Stimulated activated CD4-positive, alpha-beta T cell treated with anti-CD3 and anti-CD28 coated beads, Interleukin-1b, Interleukin-23, amount 100 ng/mL, for 4 hours (primary cell): ENCODE measurements at places on chromosomes 7 and 10.
A peak's percentile ranks its signal among the peaks of the same experiment; 100 is the strongest.

- no peak for DNase-seq
Observed at GRCh38 chr7:134850066-134850465, 70.6 kb downstream of the CALD1 start.

DNA sequence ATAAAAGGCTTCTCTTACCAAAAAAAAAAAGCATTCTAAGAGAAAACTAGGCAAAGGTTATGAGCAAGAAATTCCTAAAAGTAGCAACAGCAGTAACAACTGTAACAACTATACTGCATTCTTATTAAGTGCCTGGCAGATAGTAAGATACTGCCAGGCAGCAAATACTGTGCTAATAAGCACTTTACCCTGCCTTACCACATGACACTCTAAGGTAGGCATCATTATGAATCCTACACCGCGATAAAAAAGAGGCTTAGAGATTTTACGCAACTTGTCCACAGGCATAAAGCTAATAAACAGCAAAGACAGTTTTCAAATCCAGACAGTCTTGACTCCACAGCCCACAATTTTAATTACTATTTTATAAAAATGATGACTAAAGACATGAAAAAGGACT lies 83.2 kb downstream of the USP6NL start:
- no peak for DNase-seq

DNA sequence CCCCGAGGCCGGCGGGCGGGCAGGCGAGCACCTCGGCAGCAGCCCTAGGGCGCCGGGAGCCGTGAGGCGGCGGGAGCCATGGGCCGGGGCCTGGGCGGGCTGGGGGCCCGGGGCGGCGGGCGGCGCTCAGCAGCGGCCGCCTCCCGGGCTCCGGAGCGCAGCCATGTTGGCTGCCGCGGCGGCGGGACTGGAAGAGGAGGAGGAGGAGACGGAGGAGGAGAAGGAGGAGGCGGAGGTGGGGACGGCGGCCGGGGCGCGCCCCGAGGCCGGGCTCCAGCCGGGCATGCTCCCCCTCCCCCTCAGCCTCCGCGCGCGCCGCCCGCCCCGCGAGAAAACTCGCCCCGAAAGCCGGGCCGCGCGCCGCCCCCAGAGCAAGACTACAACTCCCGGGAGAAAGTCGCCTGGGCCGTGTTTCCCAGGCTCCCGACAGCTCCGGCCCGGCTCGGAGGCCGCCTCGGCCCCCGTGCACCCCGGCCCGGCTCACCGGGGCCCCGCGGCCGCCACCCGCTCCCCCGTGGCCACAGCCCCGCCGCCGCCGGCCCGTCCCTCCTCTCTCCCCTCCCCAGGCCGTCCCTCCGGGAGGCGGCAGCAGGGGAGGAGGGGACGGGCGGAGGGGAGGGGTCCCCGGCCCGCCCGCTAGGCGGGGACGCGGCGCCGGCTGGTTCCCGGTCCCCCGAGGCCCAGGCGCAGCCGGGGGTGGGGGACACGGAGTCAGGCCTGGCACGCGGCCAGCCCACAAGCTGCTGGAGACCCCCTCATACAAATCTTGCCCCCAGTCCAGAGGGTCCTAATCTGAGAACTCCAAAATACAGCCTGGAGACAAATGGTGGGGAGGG lies at the start of gene DLG5:
Gene DLG5, minus strand, starts transcription at position 190 of the 836 bp plus-strand sequence. CDS start 235 bp downstream, outside the sequence.
- DNase-seq = peak; percentile 15

DNA sequence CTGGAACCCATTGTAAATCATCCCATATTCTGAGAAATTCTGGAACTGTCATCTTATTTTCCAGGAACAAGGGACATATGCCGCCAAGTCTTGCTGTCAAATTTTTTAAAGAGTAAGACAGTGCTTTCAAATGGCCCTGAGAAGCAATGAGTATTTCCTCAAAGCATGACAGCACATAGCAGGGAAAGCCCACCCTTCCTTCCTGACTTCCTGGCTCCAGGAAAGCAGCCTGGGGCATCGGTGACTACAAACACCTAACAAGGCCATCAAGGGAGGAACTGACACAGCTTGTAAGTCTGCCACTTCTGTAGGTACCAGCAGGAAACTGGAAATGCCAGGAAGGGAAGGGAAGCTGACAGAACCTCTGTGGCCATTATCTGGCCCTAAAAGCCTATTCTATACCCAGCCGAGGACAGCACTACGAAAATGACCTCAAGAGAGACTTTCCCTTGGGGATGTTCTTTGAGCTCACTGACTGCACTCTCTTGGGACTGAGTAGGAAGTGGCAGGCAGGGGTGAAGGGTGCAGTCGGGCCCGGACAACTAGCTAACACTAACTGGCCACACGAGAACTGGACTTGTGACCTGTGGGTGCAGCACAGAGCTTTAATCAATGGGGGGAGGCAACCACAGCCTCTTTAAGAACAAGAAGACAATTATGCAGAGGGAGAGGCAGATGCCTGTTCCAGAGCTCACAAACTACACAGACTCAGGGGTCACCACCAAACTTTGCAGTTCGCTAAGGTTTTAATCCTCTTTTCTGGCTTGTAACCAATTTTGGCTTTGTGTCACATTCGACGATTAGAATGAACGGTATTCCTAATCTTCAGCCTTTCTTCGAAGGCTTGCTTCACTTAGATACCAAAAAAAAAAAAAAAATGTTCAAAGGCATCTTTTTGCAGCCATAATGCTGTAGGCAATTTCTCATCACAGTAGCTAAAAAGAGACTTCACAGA lies 52.0 kb downstream of the GRB10 start:
- no peak for DNase-seq

DNA sequence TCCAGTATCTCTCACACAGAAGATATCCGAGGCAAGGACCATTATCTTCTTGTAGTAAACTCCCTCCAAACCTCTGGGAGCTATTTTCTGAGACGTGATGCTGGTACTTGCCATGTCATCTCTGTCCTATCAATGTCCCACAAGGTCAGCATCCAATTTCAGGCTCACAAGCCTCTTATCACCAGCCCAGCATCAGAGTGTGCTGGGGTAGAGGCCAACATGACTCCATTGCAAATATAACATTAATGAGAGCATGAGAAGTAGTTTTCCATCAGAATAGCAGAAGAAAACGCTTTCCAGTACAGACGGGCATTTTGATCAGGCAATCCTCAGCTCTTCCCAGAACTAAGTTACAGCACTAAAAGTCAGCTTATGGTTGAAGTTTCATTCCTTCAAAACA lies 5.6 kb downstream of the MORN4 start:
- no peak for DNase-seq

DNA sequence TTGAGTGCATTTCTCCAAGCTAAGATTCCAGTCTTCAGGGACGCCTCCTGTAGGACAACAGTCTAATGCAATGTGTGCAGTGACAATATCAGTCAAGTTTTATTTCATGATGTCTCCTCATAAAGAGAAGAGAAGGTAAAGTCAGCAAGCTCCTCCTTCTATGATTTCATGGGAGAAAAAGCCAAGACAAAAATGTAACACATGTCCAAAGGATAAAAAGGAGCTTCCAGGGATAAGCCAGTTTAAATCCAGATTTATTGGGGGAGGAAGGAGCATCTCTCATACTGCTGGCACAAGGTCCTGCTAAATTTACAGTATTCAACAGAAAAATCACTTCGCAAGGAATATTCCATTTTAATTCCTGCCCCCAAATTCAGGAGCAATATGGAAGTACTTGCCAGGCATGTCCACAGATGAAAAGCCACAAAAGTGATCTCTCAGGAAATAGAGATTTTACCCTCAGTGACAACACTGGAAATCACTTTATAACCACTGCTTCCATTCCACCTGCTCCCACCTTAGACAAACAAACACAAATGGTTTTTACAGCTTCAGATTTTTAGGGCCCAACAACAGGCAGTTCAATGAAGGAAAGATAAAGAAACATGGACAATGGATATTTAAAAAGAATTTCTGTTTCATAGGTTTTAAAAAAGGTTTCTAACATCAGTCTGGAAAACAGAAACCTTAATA lies 677.5 kb upstream of the C7orf33 start:
- no peak for DNase-seq

GRCh38 chr7:148711191-148712102 lies 12.7 kb downstream of the CUL1 start:
- DNase-seq = no peak

- peak; percentile 37 for DNase-seq
Observed at GRCh38 chr7:34823650-34824258, 165.7 kb downstream of the NPSR1 start.

DNA sequence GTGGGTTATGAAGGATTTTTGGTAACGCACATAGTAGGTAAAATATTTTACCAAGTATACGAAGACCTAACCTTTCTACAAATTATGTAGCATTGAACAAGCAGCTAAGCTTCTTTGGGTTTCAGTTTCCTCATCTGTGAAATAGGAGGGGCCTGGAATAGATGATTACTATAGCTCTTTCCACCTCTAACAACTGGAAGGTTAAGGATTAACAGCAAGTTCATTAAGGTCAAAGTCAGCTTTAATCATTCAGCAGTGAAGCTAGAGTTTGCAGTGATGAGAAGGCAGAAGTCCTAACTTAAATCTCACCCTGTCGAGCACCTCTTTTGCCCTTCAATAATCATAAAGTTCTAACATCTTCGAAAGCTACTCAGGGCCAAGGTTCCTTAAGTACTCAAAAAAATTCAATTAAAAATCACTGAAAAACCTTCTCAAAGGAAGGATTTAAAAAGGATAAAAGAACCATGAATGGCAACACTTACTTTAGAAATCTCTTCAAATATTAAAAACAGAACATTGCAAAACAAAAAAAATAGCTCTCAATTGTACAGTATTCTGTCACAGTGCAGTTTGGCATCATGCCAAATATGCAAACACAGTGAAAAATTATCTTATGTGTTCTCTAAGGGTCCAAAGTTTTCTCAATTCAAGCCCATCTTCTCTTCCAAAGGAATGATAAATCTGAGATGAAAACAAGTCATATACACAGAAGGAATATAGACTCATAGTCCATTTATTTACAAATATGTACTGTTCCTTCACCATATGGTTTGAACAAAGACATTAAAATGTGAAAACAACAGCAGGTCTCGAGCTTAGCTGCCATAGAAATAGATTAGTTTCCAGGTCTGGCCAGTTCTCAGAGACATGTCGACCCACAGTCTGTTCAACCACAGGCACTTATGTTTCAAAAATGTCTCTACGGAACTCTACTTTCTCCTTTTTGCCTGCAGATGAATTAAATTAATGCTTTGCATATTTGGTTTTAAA lies 152.0 kb upstream of the SLC13A1 start:
- DNase-seq = no peak

DNA sequence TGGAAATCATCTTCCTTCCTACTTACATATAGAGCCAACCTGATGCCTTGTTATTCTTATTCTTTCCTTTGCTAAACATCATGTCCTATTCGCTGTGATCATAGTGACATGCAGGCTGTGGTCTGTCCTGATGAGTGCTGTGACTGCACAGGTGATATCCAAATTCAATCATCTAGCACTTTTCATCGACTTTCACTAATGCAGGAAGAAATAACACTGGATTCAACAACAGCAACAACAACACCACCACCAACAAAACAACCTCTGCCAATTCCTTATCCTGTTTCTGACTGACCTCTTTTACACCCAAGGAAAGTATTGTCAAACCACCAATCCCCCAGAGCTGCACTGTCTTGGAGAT lies 203.2 kb upstream of the PHYHIPL start:
- no peak for DNase-seq

DNA sequence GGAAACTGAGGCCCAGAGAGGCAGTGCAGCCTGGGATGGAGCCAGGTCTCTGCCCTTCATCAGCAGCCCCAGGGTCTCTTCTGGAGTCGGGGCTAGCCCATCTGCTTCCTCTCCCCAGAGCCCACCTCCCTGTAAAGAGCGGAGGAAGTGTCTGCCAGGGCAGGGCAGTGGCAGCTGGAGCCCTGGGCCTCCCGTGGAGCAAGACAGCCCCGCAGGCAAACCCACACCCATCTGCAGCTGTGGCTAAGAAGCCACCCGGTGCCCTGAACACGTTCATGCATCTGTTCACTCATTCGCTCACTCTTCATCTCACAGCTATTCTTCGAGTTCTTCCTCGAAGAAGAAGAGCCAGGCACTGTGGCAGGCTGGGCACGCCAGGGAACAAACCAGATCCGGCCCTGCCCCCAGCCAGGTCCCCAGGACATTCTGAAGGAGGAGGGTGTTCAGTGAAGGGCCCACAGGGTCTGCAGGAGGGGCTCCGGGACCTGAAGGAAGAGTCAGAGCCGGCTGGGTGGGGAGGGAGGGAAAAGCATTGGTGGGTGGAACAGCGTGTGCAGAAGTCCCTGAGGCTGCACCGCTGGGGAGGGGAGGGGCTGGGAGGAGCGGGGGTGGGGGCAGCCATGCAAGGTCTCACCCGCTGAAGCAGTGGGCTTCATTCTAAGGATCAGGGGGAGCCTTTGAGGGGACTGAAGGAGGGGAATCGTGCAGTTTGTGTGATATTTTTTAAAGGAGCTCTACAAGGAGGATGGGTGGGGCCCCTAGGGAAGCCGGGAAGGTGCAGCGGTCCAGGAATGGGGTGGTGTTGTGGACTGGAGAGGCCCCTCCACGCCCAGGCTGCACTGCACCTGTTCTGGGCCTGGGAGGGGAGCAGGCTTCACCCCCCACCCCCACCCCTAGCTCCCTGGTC lies 99.1 kb downstream of the UNCX start:
- DNase-seq = no peak

- DNase-seq = no peak
Observed at GRCh38 chr10:9800011-9800410, 1217.7 kb upstream of the CELF2 start.

DNA sequence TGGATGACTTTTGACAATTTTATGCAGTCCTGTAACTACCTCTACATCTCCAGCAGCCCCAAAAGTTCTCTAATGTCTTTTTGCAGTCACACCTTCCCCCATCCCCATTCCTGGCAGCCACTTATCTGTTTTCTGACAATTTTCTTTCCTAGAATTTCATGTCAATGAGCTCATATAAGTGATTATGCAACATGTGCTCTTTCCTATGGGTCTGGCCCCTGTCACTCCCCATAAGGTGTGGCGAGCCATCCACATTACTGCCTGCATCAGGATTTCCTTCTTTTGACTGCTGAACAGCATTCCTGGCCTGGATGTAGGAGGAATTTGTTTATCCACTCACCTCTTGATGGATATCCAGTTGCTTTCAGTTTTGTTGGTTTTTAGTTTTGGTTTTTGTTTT lies 146.7 kb upstream of the MGMT start:
- DNase-seq = no peak

DNA sequence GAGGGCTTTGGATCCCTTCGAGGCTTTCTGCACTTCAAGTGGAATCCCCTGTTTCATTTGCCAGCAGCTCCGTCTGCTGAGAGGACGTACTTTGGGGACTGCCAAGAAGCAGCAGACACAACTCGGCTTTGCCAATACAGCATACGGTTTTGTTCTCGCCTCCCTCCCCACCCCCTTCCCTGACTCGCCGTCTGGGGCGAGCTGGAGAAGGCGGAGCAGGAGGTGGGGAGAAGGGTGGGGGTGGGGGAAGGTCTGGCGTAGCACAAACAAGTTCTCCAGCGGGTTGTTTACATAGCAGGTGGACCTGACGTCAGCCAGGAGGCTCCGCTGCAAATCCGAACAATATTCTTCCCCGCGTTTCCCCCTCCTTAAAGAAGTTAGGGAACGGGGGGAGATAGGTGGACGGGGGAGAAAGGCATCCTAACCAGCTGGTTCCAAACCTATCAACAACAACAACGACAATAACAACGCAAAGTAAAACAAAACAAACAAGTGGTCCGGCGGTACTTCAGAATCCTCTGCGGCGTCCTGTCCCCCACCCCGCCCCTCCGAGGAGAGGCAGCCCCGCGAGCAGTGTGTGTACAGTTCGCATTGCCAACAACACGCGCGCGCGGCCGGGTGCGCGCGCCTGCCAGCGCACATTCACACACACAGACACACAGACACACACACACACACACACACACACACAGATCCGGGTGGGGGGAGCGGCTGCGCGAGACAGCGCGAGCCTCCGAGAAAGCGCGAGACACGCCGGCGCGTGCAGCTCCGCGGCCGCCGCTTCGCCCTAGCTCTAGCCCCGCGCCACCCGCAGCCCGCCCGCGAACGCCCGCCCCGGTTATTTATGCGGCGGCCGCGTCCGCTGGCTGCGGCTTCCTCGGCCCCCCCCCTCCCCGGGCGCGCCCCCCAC lies 167.0 kb upstream of the PPP1R3A start:
- no peak for DNase-seq
